ENCODE measurements at places on chromosomes 7 and 10. TPM values are rescaled to one million over a fixed set of nuclear protein-coding genes. Genes with fewer than 3 reads are reported as not detected.
A peak's percentile ranks its signal among the peaks of the same experiment; 100 is the strongest.

NPTX2 gene
- total RNA-seq, result not detected

FAM237B gene
- not detected for total RNA-seq

VGF gene
- not detected for total RNA-seq

ATOH7 gene
- total RNA-seq, result not detected

ASZ1 gene
- total RNA-seq, result not detected

GRCh38 chr7:86928308-86928707 is 131.1 kb downstream of the ELAPOR2 start:
- no peak overlapping the region for H3K27ac ChIP-seq
- no peaks in the 10 kb centered on the region for H3K36me3 ChIP-seq
- H3K27me3 ChIP-seq, result peaks cover 14% of the 10 kb centered on the region

DNA sequence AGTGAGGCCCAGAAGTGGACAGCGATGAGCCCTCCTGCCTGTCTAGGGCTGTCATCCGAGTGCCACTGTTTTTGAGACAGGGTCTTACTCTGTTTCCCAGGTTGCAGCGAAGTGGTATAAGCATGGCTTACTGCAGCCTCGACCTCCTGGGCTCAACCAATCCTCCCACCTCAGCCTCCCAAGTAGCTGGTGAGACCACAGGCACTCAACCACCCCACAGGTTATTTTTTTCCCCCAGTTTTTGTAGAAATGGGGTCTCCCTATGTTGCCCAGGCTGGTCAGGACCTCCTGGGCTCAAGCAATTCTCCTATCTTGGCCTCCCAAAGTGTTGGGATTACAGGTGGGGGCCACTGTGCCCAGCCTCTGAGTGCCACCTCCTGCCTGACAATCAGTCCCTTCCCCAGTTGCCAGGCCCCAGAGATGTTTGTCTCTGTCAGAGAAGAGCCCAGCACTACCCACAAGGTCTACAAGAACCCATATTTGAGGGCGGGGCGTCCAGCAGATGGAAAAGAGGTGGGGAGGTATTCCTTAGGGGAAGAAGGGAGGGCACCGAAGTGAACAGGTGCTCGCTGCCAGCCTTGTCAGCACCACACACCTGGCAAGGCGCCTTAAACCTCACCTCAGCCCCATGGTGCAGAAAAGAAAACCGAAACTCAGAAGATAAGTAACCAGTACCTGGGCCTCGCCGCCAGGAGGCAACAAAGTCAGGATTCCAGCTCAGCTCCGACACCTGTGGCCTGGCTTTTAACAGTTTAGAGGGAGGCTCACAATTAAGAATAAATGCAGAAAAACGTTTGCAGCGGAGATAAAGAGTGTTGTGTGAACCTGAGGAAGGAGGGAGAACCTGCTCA is 77.4 kb upstream of the ANLN start:
- no peaks in the 10 kb centered on the region for H3K27me3 ChIP-seq
- no peak overlapping the region for H3K4me3 ChIP-seq
- no peaks in the 10 kb centered on the region for H3K36me3 ChIP-seq
- H3K27ac ChIP-seq, result no peak overlapping the region
- H3K4me1 ChIP-seq, result no peaks in the 10 kb centered on the region

DNA sequence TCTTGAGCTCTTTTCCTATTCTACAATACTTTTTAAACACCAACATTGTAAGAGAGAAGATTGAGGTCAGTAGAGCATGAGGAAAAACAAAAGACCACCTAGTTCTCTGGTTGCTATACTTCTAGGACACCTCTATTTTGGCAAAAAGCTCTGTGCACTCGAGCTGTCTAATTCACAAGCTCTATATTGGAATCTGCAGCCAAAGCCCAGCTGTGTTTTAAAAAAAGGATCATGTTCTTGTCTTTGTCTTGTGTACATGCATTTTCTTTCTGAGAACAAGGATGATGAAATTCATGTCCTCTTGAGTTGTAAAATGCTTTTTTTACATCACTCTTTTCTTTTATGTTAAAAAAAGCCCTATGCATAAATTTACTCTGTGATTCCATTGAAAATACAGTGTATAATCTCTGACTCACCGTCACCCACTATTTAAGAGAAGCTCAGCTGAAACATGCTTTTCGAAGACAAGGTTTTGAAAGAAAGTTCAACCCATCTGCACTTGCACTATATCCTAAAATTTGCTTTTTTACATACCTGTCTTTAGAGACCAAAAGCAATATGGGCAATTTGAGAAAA is 215.5 kb upstream of the VSTM2A start:
- H3K27ac ChIP-seq, result no peak overlapping the region
- no peak overlapping the region for H3K4me3 ChIP-seq
- DNase-seq, result no peak
- H3K27me3 ChIP-seq, result no peaks in the 10 kb centered on the region
- H3K36me3 ChIP-seq, result no peaks in the 10 kb centered on the region

DNA sequence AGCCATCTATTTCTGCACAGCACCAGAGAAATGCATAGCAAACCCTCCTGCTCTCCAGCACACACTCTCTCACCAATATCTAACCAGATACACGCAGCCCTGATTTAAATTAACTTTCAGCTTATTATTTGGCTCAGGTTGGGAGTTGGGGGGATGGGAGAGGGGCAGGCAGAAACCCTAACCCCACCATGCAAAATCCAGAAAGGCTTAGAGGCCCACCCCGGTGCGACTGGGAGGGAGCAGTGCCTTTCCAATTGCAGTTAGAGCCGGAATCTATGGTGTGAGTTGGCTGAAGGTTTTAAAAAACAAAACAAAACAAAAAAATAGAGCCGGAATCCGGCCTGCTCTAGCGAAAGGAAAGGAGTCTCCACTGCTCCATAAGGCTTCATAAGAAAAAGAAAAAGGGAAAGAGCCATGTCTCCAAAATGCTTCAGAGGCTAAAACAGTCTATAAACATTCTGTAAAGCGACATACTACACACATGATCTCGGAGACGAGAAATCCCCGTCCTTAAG is 2.9 kb downstream of the IGF2BP3 start:
- peaks cover 84% of the 10 kb centered on the region for H3K27me3 ChIP-seq
- no peak for DNase-seq
- no peak overlapping the region for H3K27ac ChIP-seq
- H3K4me1 ChIP-seq, result peaks cover 30% of the 10 kb centered on the region
- peak overlapping the region; percentile 63 for H3K4me3 ChIP-seq

DNA sequence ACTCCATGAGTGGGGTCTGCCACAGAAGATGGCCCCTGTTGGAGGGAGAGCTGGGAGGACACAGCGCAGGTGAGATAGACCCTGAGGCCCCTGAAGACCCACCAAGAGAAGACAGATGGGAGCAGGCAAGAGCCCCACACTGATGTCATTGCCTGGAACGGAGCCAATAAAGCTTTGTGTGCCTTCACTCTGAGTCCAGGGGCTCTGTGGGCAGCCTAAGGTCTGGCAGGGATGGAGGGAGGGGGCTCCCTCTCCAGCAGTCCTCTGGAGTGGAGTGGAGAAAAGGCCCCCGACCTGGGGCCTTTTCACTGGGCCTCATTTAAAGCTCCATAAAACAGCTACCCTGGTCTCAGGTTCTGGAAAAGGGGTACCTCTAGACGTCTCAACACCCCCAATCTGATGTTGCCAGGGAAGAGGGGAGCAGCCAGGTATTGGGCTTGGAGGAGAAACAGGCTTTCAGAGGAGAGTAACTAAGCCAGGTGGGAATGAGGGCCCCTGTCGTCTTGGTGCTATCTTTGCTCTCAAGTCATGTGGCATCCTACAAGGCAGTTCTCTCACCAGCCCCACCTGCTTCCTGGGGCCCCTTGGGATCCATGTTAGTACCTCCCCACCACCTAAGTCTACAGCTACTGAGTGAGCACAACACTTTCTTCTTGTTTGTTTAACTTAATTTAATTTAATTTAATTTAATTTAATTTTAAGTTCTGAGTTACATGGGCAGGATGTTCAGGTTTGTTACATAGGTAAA is 1.4 kb downstream of the C10orf62 start:
- H3K27ac ChIP-seq, result no peak overlapping the region
- no peaks in the 10 kb centered on the region for H3K27me3 ChIP-seq
- H3K36me3 ChIP-seq, result no peaks in the 10 kb centered on the region
- no peak for DNase-seq
- H3K4me3 ChIP-seq, result no peak overlapping the region

- no peaks in the 10 kb centered on the region for H3K4me1 ChIP-seq
- H3K27me3 ChIP-seq, result peaks cover 39% of the 10 kb centered on the region
- no peak overlapping the region for H3K4me3 ChIP-seq
- H3K36me3 ChIP-seq, result no peaks in the 10 kb centered on the region
- no peak for DNase-seq
- H3K27ac ChIP-seq, result no peak overlapping the region
These were observed 50.9 kb downstream of the LSMEM1 start for GRCh38 chr7:112531675-112532074.

GRCh38 chr10:98402478-98402877 is 12.5 kb downstream of the PYROXD2 start:
- no peak for DNase-seq
- no peak overlapping the region for H3K4me3 ChIP-seq
- peaks cover 7% of the 10 kb centered on the region for H3K36me3 ChIP-seq
- H3K4me1 ChIP-seq, result peaks cover 15% of the 10 kb centered on the region
- no peak overlapping the region for H3K27ac ChIP-seq
- no peaks in the 10 kb centered on the region for H3K27me3 ChIP-seq

GRCh38 chr7:134419085-134419484 is 39.8 kb downstream of the AKR1B1 start:
- H3K27me3 ChIP-seq, result peaks cover 5% of the 10 kb centered on the region
- no peaks in the 10 kb centered on the region for H3K36me3 ChIP-seq
- no peak overlapping the region for H3K4me3 ChIP-seq
- no peaks in the 10 kb centered on the region for H3K4me1 ChIP-seq

- H3K36me3 ChIP-seq, result no peaks in the 10 kb centered on the region
- no peak for DNase-seq
These were observed 119.3 kb downstream of the CABCOCO1 start for GRCh38 chr10:61781969-61782403.

- peaks cover 13% of the 10 kb centered on the region for H3K4me1 ChIP-seq
- no peak overlapping the region for H3K4me3 ChIP-seq
- DNase-seq, result no peak
- no peak overlapping the region for H3K27ac ChIP-seq
- no peaks in the 10 kb centered on the region for H3K36me3 ChIP-seq
These were observed 33.9 kb upstream of the MSMB start for GRCh38 chr10:46079831-46080585.

GRCh38 chr7:4851459-4852422 is 10.1 kb downstream of the PAPOLB start:
- no peaks in the 10 kb centered on the region for H3K36me3 ChIP-seq
- H3K27ac ChIP-seq, result peak overlapping the region; percentile 52
- peaks cover 7% of the 10 kb centered on the region for H3K4me1 ChIP-seq
- H3K4me3 ChIP-seq, result no peak overlapping the region
- DNase-seq, result no peak

DNA sequence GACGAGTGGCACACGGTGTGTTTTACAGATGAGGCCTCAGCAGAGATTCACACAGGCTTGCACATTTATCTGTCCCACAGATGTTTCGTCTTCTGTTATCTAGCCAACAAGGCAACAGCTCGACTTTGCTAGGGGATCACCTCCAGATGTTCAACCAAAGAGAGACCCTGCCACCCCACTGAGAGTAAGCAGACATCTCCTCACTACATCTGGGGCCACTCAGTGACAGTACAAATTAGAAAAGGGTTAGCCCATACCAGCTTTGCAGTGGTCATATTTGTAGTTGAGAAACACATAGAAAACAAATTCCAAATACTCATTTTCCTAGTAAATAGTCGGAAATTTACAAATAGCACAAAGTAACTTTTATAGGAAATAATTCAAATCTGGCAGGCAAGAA is 164.2 kb downstream of the HDAC9 start:
- H3K4me1 ChIP-seq, result no peaks in the 10 kb centered on the region
- no peak overlapping the region for H3K27ac ChIP-seq
- H3K27me3 ChIP-seq, result no peaks in the 10 kb centered on the region
- no peaks in the 10 kb centered on the region for H3K36me3 ChIP-seq
- DNase-seq, result no peak
- no peak overlapping the region for H3K4me3 ChIP-seq

GRCh38 chr7:117114272-117114671 is 161.0 kb downstream of the ST7 start:
- peaks cover 33% of the 10 kb centered on the region for H3K4me1 ChIP-seq
- H3K27ac ChIP-seq, result no peak overlapping the region
- H3K4me3 ChIP-seq, result no peak overlapping the region
- no peaks in the 10 kb centered on the region for H3K27me3 ChIP-seq

GRCh38 chr7:125845686-125846085 is 916.1 kb upstream of the POT1 start:
- no peaks in the 10 kb centered on the region for H3K27me3 ChIP-seq
- no peak overlapping the region for H3K4me3 ChIP-seq
- H3K27ac ChIP-seq, result no peak overlapping the region
- H3K4me1 ChIP-seq, result no peaks in the 10 kb centered on the region
- no peak for DNase-seq
- H3K36me3 ChIP-seq, result no peaks in the 10 kb centered on the region

- peaks cover 52% of the 10 kb centered on the region for H3K4me1 ChIP-seq
- peak within 1 kb of the TSS; percentile 90 for H3K4me3 ChIP-seq
- H3K36me3 ChIP-seq, result peaks cover 26% of the 10 kb centered on the region
- no peaks in the 10 kb centered on the region for H3K27me3 ChIP-seq
- DNase-seq, result peak; percentile 68
- H3K27ac ChIP-seq, result peak within 1 kb of the TSS; percentile 88
These were observed at the start of gene SFXN2 for GRCh38 chr10:102714621-102715455. Gene SFXN2, plus strand, starts transcription at chr10:102714636. Its CDS starts 12,001 bp downstream, at chr10:102726637.

DNA sequence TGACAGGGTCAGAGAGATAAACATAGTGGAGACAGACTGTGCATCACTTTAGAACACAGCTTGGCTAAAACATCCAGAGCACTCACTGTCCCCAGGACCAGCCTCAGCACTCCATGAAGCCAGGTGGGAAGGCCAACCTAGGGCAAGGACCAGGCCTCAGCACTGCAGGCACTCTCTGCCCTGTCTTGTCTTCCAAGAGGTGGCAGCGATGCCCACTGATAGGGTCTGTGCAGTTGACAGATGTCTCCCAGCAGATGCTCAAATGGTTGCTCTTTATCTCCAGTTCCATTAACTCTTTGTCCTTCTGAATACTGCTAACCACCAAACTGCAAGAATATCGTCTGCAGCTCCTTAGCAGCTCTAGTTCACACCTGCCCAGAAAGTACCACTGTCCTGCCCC is 9.1 kb downstream of the DDX56 start:
- H3K27me3 ChIP-seq, result no peaks in the 10 kb centered on the region
- no peak overlapping the region for H3K27ac ChIP-seq
- no peak overlapping the region for H3K4me3 ChIP-seq
- DNase-seq, result no peak
- H3K36me3 ChIP-seq, result peaks cover 32% of the 10 kb centered on the region

GRCh38 chr7:117937049-117937752 is 64.0 kb upstream of the CTTNBP2 start:
- H3K4me1 ChIP-seq, result no peaks in the 10 kb centered on the region
- no peak overlapping the region for H3K4me3 ChIP-seq
- H3K27ac ChIP-seq, result no peak overlapping the region
- DNase-seq, result no peak
- H3K27me3 ChIP-seq, result no peaks in the 10 kb centered on the region
- no peaks in the 10 kb centered on the region for H3K36me3 ChIP-seq

- H3K27me3 ChIP-seq, result peaks cover 9% of the 10 kb centered on the region
- H3K4me1 ChIP-seq, result no peaks in the 10 kb centered on the region
- no peak overlapping the region for H3K4me3 ChIP-seq
- H3K36me3 ChIP-seq, result no peaks in the 10 kb centered on the region
These were observed 30.9 kb upstream of the SLC16A12 start for GRCh38 chr10:89566095-89566950.

GRCh38 chr10:76582531-76582930 is 1055.1 kb downstream of the KCNMA1 start:
- no peaks in the 10 kb centered on the region for H3K36me3 ChIP-seq
- H3K4me1 ChIP-seq, result no peaks in the 10 kb centered on the region
- no peak for DNase-seq
- H3K27me3 ChIP-seq, result no peaks in the 10 kb centered on the region
- H3K27ac ChIP-seq, result no peak overlapping the region
- no peak overlapping the region for H3K4me3 ChIP-seq

- no peaks in the 10 kb centered on the region for H3K36me3 ChIP-seq
- peaks cover 12% of the 10 kb centered on the region for H3K27me3 ChIP-seq
- no peak overlapping the region for H3K4me3 ChIP-seq
- DNase-seq, result no peak
- H3K27ac ChIP-seq, result no peak overlapping the region
These were observed 12.5 kb downstream of the NPS start for GRCh38 chr10:127561647-127562046.

All from activated naive CD8-positive, alpha-beta T cell treated with anti-CD3 and anti-CD28 coated beads for 36 hours (primary cell).